ENCODE measurements at places on chromosomes 3 and 15.

DNA sequence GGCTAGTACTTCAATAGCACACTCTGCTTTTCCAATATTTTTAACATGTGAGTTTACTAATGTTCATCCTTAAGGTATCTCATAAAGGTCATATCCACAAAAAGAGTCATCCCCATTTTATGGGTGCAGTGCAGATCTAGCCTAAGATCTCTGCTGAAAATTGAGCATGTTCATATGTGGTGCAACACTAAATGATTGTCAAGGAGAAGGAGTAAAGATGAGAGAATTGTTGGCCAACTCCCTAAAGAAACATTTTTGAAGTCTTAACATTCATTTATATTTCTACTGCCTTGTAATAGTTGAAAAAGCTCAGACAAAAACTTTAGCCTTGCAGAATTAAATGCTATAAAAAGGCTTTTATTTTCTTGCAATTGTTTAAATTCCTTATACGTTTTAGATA lies 1159.6 kb downstream of the TBL1XR1 start:
- DNase-seq: no peak

DNA sequence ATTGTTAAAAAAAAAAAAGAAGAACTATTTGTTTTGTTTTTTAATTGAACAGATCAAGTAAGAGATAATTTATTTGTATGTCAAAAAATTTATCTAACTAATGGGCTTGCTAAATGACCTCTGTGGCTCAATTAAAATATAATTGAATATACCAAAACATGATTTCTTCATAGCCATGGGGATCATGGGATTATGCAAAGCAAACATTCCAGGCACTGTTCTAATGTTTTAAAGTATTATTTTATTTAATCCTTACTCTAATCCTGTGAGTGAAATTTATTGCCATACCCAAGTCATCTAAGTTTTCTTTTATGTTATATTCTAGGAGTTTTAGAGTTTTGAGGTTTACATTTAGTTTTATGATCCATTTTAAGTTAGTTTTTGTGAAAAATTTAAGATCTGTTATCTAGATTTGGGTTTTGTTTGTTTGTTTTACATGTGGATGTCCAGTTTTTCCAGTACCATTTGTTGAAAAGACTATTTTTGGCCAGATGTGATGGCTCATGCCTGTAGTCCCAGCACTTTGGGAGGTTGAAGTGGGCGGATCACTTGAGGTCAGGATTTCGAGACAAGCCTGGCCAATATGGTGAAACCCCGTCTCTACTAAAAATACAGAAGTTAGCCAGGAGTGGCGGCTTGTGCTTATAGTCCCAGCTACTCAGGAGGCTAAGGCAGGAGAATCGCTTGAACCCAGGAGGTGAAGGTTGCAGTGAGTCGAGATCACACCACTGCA lies 52.3 kb upstream of the CNOT10 start:
- DNase-seq: no peak

DNA sequence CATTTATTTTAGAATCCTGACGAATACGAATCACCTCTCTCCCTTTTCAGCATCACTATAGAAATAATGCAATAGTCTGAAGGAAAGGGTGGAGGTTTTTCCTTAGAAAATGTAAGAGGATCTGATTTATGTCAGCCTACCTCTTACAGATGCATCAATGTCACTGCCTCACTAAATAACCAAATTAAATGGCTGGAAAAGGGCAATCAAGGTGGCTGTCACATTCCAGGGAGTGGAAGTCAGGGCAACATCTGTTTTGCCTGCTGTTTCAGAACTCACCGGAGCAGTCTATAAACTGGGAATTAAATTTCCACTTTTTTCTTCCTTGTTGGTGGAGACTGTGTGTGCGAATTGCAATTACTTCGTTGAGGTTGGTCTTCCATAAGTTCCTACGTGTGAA lies 299.3 kb upstream of the PDZRN3 start:
- DNase-seq: no peak

DNA sequence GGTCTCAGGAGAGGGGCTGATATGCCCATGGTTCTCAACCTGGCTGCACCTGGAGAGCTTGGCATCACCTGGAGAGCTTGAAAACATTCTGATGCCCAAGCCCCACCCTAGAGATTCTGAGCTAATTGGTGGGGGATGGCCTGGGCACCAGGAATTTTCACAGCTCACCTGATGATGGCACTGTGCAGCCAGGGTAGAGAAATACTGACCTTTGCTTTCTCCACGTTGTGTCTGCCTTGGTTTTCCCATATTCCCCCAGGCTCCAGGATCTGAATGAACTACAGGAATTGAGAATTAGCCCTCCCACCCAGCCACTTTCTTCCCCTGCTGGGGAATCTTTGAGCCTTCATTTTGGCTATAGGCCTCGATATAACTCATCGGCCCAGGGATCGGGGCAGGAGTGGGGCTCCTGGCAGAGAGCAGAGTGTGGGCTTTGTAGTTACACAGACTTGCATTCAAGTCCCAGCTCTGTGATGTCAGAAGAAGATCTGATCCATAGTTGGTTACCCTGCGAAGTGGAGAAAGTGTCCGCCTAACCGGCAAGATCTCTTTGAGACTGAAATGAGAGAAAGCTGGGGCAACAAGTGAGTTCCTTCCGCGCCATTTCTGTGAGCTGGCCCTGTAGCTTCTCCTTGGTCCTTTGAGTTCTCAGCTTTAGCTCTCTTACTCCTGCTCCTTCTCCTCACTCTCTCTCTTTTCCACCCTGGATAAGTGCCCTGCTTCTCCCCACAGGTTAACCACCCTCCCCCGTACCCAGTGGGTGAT lies 33.1 kb upstream of the UBE2Q2 start:
- DNase-seq: no peak

DNA sequence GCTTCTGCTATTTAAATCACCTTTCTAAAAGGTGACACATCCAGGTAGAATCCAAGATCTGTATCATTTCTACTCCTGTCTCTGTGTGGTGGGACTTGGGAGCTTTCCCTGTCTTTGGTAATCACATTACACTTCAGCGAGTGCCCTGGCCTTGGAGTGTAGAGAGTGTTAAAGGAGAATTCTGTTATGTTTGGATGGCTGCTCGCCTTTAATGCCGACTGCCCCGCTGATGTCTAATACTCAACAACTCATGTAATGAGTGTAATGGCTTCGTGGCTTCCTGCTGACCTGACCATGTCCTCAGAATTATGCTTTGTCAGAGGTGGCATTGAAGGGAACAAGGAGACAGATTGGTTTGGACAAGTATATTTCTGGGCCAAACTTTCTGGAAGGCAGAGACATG lies 66.3 kb upstream of the LRTM1 start:
- no peak for DNase-seq

DNA sequence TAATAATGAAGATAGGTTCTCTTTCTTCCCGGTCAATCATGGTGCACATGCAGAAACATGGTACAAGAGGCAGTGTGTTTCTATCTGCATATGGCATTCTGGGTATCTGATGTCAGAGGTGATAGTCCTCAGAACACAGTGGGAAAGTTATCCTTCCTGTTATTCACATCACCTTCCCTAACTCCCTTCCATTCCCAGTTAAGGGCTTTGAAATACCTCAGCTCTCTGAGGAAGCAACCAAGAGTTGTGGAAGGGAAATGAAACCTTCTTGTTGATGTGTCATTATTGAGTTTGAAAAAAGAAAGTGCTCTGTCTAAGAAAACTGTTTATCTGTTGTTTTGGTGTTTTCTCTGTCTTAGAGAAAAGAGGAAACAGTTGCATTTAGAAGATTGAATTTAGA lies 21.9 kb upstream of the P2RY13 start:
- DNase-seq: no peak

GRCh38 chr15:78249131-78249530 lies 14.8 kb upstream of the ACSBG1 start:
- DNase-seq: no peak

- DNase-seq: no peak
Measured at GRCh38 chr15:94858011-94858410, 626.6 kb downstream of the MCTP2 start.

DNA sequence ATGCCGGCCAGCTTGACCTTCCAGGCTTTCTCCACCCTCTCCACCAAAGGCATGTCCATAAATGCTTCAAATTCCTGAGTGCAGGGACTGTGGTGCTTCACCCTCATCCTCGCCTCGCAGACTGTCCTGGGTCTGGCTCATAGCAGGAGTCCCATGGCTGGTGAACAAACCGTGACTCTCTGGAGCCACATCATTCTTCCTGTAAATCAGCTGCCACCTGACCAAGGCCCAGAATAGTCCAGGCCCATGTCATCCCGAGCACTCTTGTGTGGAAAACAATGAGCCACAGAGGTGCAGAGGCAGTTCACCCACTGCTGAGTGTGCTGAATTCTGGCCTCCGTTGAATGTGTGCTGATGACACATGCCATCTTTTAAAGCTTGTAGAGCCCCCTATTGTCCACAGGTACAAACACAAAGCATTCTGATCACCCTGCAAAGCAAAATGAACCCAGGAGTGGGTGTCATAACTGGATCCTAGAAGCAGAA lies 68.6 kb downstream of the ABHD5 start:
- no peak for DNase-seq

DNA sequence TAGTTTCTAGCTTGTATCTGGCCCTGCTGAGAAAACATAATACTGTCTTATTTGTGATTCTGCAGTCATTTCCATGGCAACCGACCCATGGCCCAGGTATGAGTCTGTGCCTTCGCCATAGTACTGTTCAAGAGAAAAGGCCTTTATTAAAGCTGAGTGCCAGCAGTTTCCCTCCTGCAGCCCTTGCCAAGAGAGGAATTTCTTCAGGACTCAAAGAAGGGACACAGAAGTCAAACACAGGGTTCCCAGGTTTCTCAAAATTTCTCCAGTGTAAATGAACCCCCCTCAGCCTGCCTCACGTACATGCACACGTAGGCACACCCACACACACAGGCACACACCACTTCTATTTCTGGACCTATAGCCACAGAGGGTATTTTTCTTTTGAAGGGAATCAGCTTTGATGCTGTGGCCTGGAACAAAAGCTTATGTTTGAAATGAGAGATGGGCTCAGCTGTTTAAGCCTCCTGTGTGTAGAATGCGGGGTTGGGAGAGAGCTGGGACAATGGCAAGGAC lies 269.2 kb downstream of the PDCD6IP start:
- no peak for DNase-seq

DNA sequence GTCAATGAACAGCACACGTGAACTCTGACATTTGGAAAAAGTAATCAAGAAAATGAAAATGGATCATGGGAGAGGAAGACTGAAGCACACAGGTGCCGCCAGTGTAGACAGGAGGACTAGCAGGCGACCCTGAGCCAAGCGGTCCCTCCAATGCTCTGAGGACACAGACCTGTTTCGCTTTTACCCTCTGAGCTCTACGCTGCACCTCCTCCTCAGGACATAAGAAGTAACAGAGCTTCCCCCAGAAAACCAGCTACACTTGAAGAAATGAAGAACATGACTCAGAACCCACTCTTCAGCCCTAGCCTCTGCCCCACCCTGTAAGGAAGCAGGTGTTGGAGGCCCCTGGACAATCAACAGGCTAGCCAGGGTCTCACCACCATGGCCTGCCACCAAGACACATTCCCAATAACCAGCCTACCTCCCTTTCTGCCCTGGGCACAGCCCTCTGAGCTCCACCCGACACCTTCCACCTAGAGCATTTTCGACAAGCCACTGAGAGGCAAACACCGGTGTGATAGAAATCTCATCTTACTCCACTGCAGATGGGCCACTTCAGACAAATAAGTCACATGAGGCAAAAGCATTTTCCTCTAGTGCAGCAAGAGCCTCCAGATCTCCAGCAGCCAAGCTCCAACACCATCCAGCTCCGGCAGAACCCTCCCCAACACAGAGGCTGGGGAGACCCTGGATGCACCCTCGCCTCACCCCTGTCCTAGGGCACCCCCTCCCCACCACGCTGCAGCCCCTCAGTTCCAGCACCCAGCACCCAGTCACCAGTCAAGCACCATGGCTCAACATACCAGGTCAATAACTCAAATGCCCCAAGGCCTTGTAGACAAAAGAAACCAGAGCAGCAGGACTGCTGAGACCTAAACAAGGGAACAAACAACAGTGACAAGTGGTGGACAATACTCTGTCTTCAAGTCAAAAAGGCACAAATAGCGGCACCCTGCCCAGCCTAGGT lies 11.4 kb downstream of the FAM174B start:
- peak; percentile 44 for DNase-seq

DNA sequence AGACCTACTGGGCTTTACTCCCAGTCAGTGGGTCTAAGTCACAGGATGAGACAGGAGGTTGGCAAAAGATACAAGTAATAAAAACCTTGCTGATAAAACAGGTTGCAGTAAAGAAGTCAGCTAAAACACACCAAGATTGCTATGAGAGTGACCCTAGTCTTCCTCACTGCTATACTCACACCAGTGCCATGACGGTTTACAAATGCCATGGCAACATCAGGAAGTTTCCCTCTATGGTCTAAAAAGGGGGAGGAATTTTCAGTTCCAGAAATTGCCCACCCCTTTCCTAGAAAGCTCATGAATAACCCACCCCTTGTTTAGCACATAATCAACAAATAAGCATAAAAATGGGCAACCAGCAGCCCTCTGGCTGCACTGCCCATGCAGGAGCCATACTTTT lies 966.7 kb upstream of the ROBO1 start:
- DNase-seq: no peak

- no peak for DNase-seq
Measured at GRCh38 chr3:113354307-113354706, 87.0 kb downstream of the CFAP44 start.

- no peak for DNase-seq
Measured at GRCh38 chr3:139533781-139534454, 5.6 kb downstream of the RBP1 start.

DNA sequence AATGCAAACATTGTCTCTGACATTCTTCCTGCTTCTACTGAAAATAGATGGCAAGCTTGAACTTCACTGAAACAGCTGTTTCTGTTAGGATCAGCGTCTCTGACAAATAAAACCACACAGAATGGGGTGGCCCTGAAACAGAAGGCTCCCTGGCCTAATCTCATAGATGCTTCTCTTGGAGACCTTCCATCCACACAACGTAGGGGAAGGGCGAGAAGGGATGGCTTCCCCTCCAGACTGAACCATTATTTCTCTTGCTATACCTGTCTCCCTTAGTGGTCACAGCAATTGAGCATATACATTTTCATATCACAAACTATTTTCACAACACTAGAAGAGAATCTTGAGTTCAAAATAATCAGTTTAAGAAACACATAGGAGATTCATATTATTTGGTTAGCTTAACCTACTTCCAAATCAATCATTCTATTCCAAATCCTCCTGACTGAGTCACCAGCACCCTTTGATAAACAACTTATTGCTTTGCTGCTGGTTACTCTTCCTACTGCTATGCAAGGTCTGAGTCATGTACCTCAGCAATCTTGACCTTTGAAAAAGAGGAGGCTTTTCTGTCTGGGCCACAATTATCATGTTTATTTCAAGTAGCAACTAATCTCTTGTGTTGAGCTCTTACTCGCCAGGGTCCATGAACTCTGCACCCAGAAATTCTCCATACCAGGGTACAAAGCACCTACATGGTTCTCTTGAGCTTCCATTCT lies 45.5 kb downstream of the CBLB start:
- DNase-seq: no peak

- DNase-seq: no peak
Measured at GRCh38 chr3:72458375-72458774, 389.9 kb downstream of the SHQ1 start.

DNA sequence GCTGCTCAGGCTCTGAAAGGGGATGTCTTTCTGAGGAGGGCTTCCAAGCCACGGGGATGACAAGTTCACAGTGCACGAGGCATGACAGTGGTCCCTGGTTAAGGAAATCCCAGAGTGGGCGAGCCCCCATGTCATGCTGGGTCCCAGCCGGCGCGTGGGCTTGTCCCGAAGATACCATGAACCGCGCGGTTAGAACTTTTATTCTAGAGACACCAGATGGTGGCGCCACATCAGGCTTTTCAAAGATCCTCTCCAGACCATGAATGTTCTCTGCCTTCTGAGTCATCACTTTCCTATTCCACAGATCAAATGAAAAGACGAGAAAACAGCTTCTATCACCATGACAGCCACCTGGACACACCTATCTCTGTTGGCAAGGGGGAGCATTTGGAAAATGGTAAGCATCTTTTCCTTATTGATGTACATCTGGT lies 227.8 kb upstream of the LYSMD4 start:
- DNase-seq: peak; percentile 54
